ENCODE measurements at places on chromosomes 12 and 14.

GRCh38 chr12:51210690-51211395, 7.0 kb downstream of the POU6F1 start:
- no peak for DNase-seq

- DNase-seq: no peak
These were observed at the start of gene CNTN1 for GRCh38 chr12:40691913-40692764. Gene CNTN1, plus strand, starts transcription at chr12:40692439.

DNA sequence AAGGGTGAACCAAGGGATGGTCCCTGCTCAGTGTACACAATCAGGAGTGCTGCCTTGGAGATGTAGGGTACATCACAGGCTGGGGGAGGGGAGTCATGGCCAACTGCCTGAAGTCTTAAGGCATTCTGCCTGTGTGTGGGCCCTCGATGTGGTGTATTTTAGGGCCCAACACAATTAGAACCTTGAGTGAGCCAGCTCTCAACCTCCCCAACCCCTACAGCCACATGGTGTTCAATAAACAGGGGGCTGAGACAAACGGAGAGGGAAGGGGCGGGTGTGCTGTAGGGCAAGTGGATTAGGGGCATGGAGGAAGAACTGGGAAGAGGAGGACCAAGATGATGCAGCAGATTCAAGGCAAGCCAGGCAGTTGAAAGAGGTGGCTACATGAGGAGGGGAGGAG, 8.6 kb upstream of the CHD4 start:
- DNase-seq: no peak

- DNase-seq: peak; percentile 50
These were observed 256.9 kb downstream of the RAD51B start for GRCh38 chr14:68076451-68076850.

GRCh38 chr12:129788506-129789084, 115.2 kb downstream of the TMEM132D start:
- no peak for DNase-seq

GRCh38 chr14:68780358-68781160, 12.3 kb downstream of the ZFP36L1 start:
- DNase-seq: peak; percentile 65

DNA sequence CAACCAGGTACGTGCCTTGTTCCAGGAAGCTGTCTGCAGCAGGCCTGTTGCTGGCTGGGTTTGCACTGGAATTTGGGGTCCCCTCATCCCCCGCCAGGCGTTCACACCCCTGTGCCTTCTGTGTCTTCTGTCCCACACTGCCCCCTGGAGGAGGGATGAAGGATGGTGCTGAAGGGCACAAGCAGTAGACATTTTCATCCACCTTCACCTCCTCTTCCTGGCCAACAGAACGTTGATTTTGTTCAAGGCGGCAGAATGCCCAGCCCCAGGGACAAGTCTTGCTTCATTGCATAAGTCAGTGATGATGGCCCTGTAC, 122.1 kb downstream of the CALM1 start:
- peak; percentile 42 for DNase-seq

DNA sequence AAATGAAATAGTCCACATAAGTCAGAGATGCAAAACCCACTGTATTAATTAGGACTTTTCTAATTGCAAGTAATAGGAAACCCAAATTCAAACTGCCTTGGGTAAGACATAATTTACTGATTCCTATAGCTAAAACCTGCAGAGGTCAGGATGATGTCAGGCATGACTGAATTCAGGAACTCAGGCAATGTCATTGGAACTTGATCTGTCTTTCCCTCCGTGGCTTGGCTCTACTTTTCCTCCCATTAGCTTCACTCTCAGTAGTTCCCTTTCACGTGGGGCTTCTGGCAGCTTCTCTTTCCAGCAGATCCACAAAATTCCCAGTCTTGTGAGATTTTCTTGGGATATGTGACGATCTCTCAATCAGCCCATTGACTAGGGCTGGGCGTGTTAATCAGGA, 2.4 kb upstream of the JDP2 start:
- no peak for DNase-seq

GRCh38 chr12:94038605-94039004, 109.8 kb upstream of the PLXNC1 start:
- no peak for DNase-seq

DNA sequence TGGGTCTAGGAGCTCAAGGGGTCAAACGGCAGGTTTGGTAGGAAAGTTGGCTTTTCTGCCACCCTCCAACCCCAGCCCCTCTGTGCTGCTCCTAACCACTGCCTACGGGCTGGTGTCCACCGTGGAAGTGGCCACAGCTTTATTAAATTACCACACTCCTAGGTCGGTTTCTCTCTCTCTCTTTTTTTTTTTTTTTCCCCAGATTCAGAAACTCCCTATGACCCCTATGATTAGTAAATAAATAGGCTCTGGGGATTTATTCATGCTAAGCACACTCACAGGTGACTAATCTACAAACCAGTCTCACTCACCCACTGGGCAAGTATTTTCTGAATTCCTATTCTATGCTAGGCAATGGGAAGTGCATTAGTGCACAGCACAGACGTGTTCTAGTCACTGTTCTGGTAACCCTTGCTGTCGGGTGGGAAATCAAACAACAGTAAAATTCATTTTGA, 8.7 kb upstream of the DDX47 start:
- peak; percentile 99 for DNase-seq

DNA sequence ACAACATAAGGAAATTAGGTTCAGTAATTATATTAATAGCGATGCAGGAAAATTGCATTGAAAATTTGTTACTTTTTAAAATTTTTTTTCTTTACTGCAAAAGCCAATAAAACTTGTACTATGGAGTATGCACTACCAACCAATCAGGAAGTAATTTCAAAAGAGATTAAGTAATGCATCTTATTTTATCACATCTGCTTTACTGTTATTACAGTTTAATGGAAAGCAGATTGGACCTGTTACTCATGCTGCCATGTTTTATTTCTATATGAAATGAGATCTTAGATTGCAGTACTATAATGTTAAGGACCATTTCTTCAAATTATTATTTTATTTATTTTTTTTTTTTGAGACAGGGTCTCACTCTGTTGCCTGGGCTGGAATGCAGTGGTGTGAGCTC, 1.7 kb upstream of the STRN3 start:
- DNase-seq: no peak
